ENCODE measurements at places on chromosomes 12 and 14.

- H3K27ac ChIP-seq: no peak overlapping the region
- peaks cover 17% of the 10 kb centered on the region for H3K27me3 ChIP-seq
- H3K4me3 ChIP-seq: no peak overlapping the region
- no peaks in the 10 kb centered on the region for H3K36me3 ChIP-seq
- H3K4me1 ChIP-seq: no peaks in the 10 kb centered on the region
Measured at GRCh38 chr14:69312608-69313007, 52.6 kb downstream of the GALNT16 start.

- H3K4me1 ChIP-seq: no peaks in the 10 kb centered on the region
- no peak for DNase-seq
- peaks cover 2% of the 10 kb centered on the region for H3K27me3 ChIP-seq
Measured at GRCh38 chr12:91040096-91040755, 17.6 kb downstream of the KERA start.

- no peak for DNase-seq
- H3K4me1 ChIP-seq: peaks cover 72% of the 10 kb centered on the region
Measured at GRCh38 chr12:9699898-9700605, 30.5 kb downstream of the CLEC2D start.

GRCh38 chr12:64598831-64599230 lies 11.5 kb upstream of the RASSF3 start:
- H3K4me3 ChIP-seq: no peak overlapping the region
- H3K27me3 ChIP-seq: peaks cover 3% of the 10 kb centered on the region
- no peaks in the 10 kb centered on the region for H3K36me3 ChIP-seq
- H3K4me1 ChIP-seq: peaks cover 26% of the 10 kb centered on the region
- H3K27ac ChIP-seq: no peak overlapping the region

DNA sequence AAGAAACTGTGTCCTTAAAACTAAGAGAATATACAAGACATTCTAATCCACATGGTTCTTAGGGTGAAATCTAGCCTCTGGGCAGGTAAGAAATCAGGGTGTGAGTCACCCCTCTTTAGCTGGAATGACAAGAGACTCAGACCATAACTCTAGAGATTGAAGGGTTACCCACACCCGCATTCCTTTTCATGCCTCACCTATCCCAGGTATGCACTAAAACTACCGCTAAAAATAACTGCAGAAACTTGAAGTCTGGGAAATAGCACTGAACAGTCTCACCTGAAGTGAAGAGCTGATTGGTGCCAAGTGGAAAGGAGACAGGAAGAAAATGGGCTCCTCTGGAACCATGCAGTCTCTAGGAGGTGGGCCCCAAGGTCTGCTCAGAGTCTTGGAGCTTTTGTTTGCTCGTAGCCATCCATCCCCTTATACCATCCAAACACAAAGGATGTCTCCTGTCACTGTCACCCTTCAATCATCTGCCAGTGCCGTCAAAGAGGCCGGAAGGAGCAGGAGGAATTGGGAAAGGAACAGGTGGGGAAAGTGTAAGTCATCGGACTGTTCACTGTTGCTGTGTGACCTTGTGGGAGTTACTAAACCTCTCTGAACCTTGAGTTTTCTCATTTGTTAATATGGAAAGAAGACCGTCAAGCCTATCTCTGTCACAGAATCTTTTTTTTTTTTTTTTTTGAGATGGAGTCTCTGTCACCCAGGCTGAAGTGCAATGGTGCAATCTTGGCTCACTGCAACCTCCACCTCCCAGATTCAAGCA lies 22.4 kb downstream of the DDX47 start:
- no peaks in the 10 kb centered on the region for H3K27me3 ChIP-seq
- no peak for DNase-seq
- no peak overlapping the region for H3K4me3 ChIP-seq
- no peak overlapping the region for H3K27ac ChIP-seq
